ENCODE measurements at places on chromosomes 4 and X.

- no peak for DNase-seq
These were observed 522.5 kb upstream of the AGA start for GRCh38 chr4:177964693-177965168.

DNA sequence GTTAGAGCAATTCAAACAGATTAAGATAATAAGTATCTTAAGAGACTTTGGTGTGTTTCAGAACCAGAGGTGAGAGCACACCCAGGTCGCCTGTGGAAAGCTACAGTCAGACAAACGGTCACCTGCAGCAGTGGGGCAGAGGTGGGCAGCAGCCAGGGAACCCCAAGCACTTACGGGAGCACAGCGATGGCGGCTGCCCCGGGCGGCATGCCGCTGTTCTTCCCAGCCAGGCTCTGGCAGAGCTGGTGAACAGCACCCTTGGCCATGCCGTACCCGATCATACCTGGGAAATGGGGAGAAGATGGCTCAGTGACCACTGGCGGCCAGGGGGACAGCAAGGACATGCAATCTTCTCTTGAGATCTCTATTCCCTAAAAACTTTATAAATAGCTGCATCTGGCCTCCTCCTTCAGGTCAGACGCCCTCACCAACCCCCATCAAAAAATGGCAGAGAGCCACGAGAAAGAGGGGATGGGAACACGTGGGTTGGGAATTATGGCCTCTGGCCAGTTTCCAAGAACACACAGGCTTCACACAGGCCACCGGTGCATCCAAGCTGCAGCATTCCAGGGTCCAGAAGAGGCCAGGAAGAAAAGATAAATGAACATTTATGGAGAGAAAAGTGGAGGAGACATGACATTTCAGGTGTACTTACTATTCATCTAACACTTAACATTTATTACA lies 19.7 kb downstream of the QDPR start:
- DNase-seq = no peak

DNA sequence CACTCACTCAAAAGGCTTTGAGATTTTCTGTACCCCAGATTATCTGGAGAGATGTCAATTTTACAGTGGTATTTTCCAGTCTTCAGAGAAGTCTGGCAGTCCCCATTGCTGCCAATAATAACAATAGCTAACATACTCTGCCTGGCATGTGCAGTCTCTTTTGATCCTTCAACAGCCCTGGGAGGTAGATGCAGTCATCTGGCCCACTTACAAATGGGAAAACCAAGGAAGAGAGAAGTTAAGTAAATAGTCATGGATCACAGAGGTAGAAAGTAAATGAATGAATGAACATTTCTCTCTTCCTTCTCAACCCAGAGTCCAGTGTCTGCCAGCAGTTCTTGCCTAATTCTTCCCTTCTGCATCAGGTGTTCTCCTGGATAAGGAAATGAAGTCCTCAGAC lies 113.0 kb upstream of the EDNRA start:
- DNase-seq = no peak

DNA sequence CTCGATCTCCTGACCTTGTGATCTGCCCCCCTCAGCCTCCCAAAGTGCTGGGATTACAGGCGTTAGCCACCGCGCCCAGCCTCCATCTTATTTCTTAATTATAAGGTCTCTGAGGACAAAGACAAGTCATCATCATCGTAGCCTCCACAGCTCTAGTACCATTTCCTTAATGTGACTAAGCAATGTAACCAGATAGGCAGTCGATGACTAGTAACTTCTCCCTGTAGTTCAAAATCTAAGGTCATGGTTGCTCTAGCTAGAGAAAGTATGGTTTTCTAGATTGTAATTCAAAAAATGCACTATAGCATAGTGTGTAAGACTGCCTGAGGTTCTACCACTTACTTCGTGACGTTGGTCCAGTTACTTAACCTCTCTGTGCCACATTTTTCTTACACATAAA lies 6.9 kb downstream of the SLC39A8 start:
- no peak for DNase-seq

DNA sequence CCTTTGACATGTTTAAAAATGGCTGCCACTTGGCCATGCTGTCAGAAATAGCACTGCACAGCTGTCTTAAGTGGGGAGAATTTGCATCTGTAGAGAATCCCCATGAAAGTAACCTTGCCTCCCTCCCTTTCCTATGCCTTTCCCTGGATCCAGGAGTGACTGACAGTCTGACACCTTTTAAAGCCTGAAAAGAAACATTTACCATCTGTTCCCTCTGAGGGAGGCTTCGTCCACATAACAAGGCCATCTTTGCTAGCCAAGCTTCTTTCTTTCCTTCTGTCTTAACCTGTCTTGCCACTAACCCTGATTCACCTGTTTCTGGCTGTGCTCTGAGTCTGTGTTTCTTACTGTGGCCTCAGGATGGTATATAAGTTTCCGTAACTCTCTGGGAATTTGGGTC lies 21.3 kb upstream of the AADAT start:
- DNase-seq = no peak

DNA sequence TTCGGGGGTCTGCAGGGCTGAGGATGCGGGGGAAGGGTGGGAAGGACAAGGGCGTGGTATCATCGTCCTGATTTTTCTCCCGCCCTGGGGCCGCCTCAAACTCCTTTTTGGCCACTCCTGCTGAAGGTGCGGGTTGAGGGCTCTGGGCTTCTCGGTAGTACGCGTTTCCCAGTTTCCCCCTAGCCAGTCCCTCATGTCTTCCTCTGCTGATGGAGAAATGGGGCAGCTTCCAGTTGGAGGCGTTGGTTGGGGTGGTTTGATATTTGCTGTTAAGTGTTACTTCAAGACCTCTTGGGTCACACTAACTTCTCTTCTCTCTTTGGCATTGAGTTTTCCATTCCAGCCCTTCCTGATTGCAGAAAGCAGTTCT lies 482 bp downstream of the GSTCD start:
- DNase-seq = no peak

DNA sequence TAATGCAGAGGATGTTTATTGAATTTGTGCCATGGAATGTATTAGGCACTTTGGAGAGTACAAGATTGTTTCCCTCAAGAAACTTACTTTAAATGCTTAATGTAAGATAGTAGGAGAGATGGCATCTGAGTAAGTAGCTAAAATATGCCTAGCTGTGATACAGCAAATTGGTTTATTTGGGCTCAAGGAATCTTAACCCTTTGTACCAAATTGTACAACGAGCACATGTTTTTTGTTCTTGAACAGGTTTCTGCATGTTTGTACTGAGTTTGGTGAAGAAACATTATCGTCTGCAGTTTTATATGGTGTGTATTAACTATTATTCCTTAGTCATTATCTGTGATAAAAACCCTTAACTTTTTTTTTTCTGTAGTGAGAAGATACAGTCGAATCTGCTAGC lies 48.6 kb downstream of the CDS1 start:
- no peak for DNase-seq

- no peak for DNase-seq
These were observed 93.1 kb downstream of the PCDH19 start for GRCh38 chrX:100316987-100317386.

- no peak for DNase-seq
These were observed 142.7 kb downstream of the DKK2 start for GRCh38 chr4:106893395-106893881.

GRCh38 chr4:113784497-113785250 lies 23.1 kb upstream of the CAMK2D start:
- no peak for DNase-seq

GRCh38 chrX:2226906-2227656 lies 273.7 kb downstream of the DHRSX start:
- DNase-seq = no peak

GRCh38 chrX:386239-386767 lies 404 bp downstream of the PPP2R3B start:
- no peak for DNase-seq

- DNase-seq = no peak
These were observed 198.4 kb upstream of the TACR3 start for GRCh38 chr4:103918214-103918613.

DNA sequence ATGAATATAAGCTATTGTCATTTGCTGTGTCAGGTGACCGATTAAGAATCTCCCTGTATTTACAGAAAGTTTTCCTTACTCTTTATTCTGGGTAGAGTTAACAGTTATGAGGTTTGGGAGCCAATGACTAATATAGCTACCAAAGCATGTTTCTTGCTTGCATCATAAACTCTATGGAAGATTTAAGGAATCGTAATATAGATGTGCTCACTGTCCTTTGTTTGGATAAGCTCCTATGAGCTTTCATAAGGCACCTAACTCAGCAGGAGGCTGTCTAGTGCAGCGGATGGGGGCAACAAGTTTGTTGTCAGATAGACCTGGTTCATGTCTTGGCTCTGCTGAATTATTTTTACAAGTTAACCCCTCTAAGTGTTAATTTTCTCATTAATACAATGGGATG lies 75.0 kb upstream of the PAQR3 start:
- DNase-seq = no peak

DNA sequence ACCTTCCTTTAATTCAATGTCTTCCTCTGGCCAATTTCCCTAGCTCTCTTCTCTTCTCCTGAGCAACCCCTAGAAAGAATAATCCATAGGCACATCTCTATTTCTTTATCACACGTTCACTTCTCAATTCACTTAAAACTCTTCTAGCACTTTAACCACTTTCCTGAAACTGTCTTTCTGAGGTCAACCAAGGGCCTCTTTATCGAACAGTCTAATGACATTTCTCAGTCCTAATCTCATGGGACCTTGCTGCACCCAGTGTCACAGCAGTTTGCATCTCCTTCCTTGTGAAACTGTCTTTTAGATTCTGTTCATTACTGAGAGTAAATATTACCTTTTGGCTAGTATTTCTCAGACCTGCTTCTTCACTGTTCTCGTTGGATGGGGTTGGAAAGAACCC lies 285.3 kb upstream of the RASGEF1B start:
- DNase-seq = no peak

GRCh38 chr4:169128902-169129301 lies 118.8 kb upstream of the CBR4 start:
- no peak for DNase-seq

GRCh38 chrX:138485767-138486166 lies 225.8 kb downstream of the FGF13 start:
- DNase-seq = no peak

GRCh38 chr4:23279377-23279986 lies 586.7 kb downstream of the GBA3 start:
- DNase-seq = no peak

GRCh38 chrX:107776649-107777535 lies 641 bp upstream of the NCBP2L start:
- DNase-seq = peak; percentile 79

- DNase-seq = no peak
These were observed 28.3 kb downstream of the ARHGAP10 start for GRCh38 chr4:147760176-147760575.

DNA sequence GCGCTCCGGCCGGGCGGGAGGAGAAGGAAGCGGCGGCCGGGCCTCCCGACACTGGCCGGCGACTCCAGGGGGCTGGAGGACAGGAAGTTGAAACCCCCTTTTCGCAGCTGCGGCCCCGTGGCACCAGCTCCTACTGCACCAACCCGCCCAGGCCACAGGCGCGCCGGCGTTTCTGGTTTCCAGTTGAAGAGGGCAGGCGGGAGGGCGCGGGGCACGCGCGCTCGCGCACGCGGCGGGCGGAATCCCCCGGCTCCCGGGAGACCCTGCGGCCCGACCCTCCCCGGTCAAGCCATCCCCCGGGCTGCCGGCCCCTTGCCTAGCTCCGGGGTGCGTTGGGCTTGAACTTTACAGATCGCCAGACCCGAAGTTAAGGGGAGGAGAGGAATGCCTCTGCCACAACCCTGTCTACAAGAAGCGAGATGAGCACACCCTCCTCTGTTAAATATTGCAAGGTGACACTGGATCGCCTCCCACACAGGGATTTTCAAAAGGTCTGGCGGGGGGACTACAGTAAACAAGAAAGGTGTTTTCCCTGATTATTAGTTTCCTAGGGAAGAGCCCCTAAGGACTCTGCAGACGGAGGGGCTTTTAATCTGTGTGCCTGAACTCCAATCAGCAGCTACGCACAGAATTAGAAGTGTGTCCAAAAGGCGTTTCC lies 1.4 kb downstream of the ELOVL6 start:
- DNase-seq = peak; percentile 33

Measured in cerebellum (tissue), 4 donors.